Tongue (tissue), 3 donors: ENCODE measurements at places on chromosomes 2 and 18. TPM values are rescaled to one million over a fixed set of nuclear protein-coding genes. Genes with fewer than 3 reads are reported as not detected.

- no peak for DNase-seq
Observed at GRCh38 chr2:31204783-31205182, 12.5 kb downstream of the CAPN14 start.

The COL3A1 gene
- total RNA-seq, result 6,407 TPM

DNA sequence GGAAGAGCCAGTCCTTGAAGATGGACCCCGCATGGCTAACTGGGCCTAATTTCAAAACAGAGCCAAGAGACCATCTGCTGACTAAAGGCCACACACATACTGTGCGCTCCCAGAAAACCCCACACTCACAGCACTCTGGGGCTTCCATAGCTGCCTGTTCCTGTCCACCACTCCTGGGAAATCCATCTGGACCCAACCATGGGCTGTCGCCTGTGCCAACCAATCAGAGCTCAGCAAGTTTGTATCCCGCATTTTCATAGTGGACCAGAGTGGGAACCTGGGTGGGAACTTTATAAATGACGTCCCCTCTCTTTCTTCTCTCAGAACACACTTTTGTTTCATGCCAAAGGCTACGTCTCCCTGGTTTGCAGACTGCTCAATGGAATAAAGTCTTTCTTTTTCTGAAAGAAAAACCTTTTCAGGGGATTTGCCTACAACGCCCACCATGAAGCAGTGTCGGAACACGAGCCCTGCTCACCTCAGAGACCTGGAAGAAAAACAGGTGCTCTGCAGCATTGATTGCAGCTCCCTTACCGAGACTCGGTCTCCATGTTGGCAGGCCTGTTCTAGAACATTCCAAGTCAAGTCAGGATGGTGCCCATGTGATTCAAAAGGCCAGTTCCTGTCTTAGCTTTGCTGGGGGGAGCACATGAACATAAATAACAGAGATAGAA is 137.2 kb upstream of the GPC1 start:
- DNase-seq, result peak; percentile 41

The NYAP2 gene
- 0.10 TPM for total RNA-seq

- no peak for DNase-seq
Observed at GRCh38 chr2:157938556-157938955, 62.4 kb upstream of the ACVR1 start.
